Naive thymus-derived CD8-positive, alpha-beta T cell (primary cell): ENCODE measurements at places on chromosomes 2 and 18. TPM values are rescaled to one million over a fixed set of nuclear protein-coding genes. Genes with fewer than 3 reads are reported as not detected.

Gene BOK
- total RNA-seq: not detected

Gene MC5R
- total RNA-seq: not detected

Gene CPS1
- 0.49 TPM for total RNA-seq

Gene UBR3
- total RNA-seq: 43.3 TPM

Gene LRP2
- total RNA-seq: not detected

Gene LMAN2L
- total RNA-seq: 9.1 TPM

Gene ITGB6
- total RNA-seq: not detected

Gene LYPD1
- not detected for total RNA-seq

Gene CHST9
- not detected for total RNA-seq

Gene RNF152
- 0.19 TPM for total RNA-seq

Gene SEC11C
- 42.4 TPM for total RNA-seq

Gene ABCG8
- not detected for total RNA-seq

Gene CTIF
- 2.0 TPM for total RNA-seq

Gene SNED1
- total RNA-seq: 91.8 TPM

Gene CXCR4
- 366 TPM for total RNA-seq

Gene RNF144A
- 39.5 TPM for total RNA-seq

Gene FARSB
- total RNA-seq: 15.8 TPM

Gene MEP1B
- total RNA-seq: not detected

Gene ZNF513
- total RNA-seq: 18.8 TPM

Gene TACR1
- total RNA-seq: not detected

Gene LCT
- 0.22 TPM for total RNA-seq

Gene PLGLB1
- 21.0 TPM for total RNA-seq

Gene METTL5
- total RNA-seq: 50.8 TPM

Gene FOXD4L1
- 0.21 TPM for total RNA-seq

Gene DSC3
- not detected for total RNA-seq

Gene EMX1
- total RNA-seq: not detected

Gene IL18R1
- 1.9 TPM for total RNA-seq

Gene BOD1L2
- total RNA-seq: not detected

Gene CNGA3
- total RNA-seq: not detected

Gene MARS2
- 15.7 TPM for total RNA-seq

Gene REEP1
- total RNA-seq: 0.10 TPM

Gene PAIP2B
- 12.2 TPM for total RNA-seq

Gene TSPYL6
- not detected for total RNA-seq

Gene CLIP4
- 59.0 TPM for total RNA-seq

Gene ALK
- not detected for total RNA-seq

Gene PROKR1
- total RNA-seq: not detected

Gene STAT4
- total RNA-seq: 137 TPM
